Stimulated activated CD8-positive, alpha-beta memory T cell treated with anti-CD3 and anti-CD28 coated beads, Interleukin-7, amount 100 ng/mL, for 1 hour (primary cell): ENCODE measurements at places on chromosomes 16 and 17.

GRCh38 chr16:77842468-77842867 is 54.1 kb downstream of the VAT1L start:
- no peak for DNase-seq

- no peak for DNase-seq
These were observed at the start of gene TRIM47 for GRCh38 chr17:75878174-75878998. Gene TRIM47, minus strand, starts transcription at chr17:75878581. Its CDS starts 33 bp downstream, at chr17:75878548.

DNA sequence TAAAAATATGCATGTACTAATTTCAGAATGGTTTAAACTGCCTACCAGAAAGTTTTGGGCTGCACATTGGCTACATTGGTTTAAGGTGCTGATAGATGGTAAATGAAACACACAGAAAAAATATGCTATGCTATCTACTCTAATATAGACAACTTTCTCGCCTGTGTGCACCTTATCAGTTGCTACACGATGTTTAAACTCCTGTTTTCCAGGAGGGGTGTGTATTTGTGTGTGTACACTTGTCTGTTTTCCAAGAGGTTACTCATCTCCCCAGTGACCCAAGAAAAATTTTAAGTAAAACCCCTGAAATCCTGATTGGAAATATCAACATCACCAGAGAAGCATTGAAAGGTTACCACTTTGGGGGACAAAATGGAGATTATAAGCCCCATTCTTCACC is 21.6 kb upstream of the PSMC5 start:
- DNase-seq: no peak

GRCh38 chr17:80125656-80126448 is 21.1 kb downstream of the EIF4A3 start:
- no peak for DNase-seq

GRCh38 chr17:51120357-51120738 is 320 bp downstream of the SPAG9 start:
- no peak for DNase-seq
